ENCODE measurements at places on chromosomes 2 and 18.

GRCh38 chr2:148726228-148726627 lies 81.7 kb downstream of the EPC2 start:
- no peak for DNase-seq

GRCh38 chr18:76042511-76042910 lies 452.5 kb downstream of the ZNF516 start:
- no peak for DNase-seq

DNA sequence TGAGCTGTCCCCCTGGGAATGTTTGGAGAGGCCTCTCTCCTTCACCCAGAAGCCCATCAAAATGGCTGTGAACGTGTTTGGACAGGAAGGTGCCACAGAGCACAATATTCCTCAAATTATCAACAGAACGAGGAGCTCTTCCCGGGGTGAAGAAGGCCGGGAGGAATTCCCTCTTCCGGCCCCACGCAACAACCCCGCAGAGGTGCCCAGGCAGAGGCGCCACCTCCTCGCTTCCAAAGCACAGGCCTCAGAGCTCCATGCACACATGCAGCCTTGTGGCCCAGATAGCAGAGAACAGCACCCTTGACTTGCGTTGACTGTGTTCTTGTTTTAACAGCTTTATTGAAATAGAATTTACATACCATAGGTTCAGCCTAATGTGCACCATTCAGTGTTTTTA lies 152.5 kb upstream of the SALL3 start:
- DNase-seq, result no peak

DNA sequence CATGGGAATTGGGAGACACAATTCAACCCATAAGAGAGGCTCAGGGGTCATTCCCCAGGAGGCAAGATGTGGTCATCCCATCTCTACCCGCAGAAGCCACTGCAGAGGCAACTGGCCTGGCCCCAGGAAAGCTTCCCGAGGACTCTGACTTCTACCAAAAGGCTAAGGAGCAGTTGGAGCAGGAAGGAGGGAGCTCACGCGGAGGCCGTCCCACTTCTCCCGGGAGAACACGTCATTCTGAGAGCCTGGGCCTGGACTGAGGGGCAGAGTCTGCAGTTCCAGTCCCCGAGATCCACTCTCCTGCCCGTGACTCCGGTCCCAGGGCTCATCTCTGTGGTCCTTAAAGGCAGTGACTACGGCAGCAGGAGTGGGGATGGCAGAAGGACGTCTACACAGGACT lies 69.0 kb upstream of the TAF1B start:
- no peak for DNase-seq

GRCh38 chr18:73838107-73838506 lies 309.5 kb downstream of the FBXO15 start:
- DNase-seq, result no peak

DNA sequence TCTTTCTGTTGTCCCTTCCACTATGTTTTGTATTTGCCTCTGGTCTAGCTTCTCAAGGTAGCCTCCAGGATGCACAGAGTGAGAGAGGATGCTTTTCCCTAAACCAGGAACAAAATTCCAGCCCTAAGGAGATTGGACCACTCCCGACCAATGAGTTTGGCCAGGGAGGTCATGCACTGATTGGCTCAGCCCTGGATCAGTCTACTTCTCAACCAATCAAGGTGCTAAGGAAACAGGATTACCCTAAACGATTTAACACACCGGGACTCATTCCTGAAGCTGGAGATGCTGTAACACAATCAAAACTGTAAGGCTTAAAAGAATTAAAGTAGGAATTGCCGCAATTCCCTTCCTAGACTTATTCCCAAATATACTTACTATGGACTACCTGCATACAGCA lies 34.2 kb upstream of the NR4A2 start:
- DNase-seq, result no peak

GRCh38 chr2:147242445-147242844 lies 602.4 kb upstream of the ACVR2A start:
- no peak for DNase-seq

GRCh38 chr2:233832414-233832813 lies 21.9 kb downstream of the HJURP start:
- peak; percentile 58 for DNase-seq

DNA sequence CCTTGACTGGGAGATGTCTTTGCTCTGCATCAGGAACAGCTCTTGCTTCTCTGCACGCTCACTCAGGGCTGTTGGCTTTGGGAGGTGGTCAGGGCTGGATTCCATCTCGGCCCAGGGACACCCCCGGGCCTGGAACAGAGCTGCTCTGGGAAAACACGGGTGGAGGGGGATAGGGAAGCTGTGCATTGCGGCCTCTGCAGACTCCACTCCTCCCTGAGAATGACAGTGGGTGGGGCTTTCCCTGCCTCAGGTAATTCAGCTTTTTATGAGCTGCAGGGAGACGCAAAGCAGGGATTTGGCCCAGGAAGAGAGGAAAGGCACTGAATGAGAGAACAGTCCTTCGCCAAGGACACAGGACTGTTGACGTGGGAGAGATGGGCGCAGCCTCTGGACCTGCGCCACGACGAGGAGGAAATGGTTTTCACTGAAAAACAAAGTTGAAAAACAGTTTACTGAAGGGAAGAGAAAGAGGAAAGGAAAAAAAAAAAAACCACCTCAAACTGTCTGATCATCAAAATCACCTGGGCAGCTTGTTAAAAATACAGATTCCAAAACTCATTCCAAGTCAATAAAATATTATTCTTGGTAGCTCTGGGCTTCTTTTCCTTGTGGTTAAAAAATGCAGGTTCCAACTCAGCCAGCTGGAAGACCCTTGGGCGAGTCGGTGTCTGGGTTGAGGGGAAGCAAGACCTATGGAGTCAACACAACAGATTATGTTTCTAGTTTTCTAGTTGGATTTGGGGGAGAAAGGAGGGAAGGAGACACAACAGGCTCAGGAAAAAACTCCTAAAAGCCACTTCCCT lies 194.0 kb downstream of the ZFP36L2 start:
- DNase-seq, result no peak

- no peak for DNase-seq
These were observed 420.2 kb downstream of the THSD7B start for GRCh38 chr2:137185378-137186078.

DNA sequence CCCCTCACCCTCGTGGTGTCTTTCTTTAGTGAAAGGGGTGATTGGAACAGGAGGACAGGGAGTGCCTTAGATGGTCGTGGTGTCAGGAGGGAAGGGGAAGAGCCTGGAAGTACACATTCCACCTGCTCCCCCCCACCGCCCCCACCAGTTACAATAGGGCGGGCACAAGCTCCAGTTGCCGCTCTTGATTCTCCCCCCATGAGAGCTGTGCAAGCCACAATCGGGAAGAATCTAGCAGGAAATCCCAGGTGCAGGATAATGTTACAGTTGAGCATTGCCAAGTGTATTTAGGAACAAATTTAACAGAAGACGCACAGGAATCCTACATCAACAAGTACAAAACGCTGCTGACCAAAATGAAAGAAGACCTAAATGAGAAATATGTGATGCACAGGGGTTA lies 73.6 kb downstream of the ASAP2 start:
- DNase-seq, result no peak

DNA sequence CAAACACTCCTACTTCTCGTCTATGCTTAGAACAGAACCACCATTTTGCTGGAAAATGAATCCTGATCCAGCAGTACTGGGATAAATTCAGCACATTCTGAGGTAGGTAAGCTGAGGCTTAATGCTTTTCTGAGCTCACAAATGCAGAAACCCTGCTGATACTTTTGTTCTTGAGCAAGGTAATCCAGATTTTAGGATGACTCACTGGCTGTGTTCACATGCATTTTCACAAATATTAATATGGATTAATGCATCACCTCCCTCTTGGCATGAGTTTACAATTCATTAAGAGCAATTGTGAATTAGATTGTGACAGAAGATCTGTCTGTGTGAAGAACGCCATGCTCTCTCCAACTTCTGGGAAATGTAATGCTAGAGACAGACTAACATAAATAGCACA lies 42.2 kb downstream of the RAD51AP2 start:
- no peak for DNase-seq

DNA sequence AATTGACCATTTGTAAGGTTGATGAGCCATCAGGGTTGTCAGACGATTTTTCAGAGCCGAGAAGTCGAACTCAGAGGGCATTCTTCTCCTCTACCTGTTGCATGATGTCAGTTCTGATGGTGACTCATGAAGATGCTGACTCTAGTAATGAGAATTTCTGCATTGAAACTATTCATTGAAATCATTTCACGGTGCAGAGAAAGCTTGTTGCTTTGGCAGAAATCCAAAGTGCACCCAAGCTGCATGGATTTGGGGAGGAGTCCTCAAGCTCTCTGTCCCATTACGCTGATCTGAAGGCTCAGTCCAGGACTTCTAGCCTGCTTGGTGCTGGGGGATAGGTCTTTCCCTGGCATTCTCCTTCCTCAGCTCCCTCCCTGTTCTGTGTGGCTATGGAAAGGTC lies 125.7 kb upstream of the PXDN start:
- DNase-seq, result peak; percentile 37

DNA sequence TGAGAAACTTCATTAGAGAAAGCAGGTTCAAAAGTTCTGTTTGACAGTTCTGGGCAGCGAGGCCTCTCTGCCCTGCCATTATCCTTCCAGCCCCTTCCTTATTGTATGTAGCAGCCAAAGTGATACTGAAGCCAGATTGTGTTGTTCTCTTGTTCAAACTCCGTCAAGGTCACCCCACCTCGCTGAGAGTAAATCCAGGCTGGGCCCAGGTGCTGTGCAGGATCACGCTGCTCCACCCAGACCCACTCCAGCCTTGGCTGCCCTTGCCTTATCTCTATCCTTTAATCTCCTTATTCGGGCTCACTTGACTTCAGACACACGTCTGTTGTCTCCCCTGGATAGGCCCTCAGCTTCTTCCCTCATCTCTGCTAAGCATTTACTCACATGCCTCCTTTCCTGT lies 196.1 kb downstream of the CPS1 start:
- no peak for DNase-seq

- DNase-seq, result no peak
These were observed 18.0 kb upstream of the SAG start for GRCh38 chr2:233289648-233290047.

DNA sequence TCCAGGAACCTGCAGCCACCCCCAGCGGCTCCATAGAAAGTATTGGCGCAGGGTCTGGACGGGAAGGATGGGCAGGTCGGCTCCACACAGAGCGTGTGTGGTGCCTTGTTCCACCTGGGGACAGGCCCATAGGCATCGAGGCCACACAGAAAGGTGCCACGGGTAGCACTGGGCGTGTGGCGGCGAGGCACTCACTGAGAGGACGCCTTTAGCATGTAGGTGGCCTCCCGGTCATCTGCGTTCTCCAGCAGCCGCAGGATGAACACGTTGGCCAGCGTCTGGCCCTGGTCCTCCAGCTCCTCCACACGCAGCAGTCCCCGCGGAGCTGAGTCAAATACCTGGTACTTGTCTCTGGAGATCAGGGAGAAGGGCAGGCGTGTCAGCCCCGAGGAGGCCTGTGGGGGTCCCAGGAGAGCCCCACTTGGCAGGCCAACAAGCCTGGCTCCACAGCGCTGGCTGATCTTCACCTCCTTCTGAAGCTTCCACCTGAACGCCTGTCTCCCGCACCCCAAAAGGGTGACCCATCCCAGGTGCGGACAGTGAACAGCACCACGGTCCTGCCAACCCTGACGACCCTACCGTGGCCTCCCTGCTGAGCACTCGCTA lies 13.2 kb downstream of the SNORC start:
- DNase-seq, result no peak

DNA sequence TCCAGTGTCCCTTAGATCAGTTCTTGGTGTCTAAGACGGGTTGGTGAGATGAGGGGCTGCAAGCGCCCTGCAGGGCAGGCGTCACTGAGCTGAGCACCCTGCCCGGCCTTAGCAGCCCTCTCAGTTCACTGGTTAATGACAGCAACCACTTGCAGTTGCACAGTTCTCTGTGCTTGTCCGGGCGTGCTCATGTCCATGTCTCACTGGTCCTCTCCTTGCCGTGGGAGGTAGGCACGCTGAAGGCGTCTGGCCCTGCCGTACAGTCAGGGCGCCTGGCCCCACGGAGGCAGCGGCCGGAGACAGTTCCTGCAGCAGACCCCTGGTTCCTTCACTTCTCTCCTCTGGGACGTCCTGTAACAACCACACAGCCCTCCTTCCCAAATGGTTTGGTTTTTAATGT lies 75.3 kb downstream of the ARHGEF4 start:
- DNase-seq, result no peak

DNA sequence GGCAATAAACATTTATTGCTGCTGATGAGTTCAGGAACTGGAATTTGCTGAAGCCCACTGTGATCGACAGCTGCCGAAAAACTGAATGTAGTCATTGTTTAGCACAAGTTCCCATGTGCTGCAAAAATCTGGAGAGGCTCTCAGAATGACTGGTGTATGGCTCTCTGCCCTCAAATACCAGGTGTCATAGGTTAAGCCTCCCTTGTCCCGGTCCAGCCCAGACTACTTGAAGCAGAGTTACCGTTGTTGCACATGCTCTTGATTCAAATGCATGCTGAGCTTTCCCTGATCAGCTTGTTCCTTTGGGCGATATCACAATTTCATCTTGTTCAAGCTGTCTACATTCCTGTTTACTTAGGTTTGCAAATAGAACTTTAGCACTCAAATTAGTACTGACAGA lies 625.2 kb downstream of the CPS1 start:
- no peak for DNase-seq

GRCh38 chr2:9392898-9393765 lies 30.2 kb downstream of the ITGB1BP1 start:
- no peak for DNase-seq

DNA sequence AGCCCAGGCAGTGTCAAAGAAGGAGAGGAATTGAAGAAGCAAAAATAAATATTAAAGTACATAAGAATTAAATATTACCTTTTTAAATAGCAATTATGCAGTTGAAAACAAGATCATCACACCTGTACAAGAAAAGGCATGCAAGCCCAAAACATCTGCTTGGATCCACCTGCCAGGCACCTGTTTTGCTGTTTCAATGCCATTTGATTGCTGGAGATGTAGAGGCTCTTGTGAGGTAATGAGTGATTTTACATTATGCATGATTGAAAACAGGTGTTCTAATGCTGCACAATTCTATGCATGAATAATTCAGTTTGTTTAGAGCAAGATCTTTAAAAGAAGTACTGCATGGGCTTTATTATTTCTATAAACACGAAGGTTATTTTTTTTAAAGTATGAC lies 700.6 kb upstream of the ZEB2 start:
- DNase-seq, result no peak

- DNase-seq, result no peak
These were observed 57.3 kb upstream of the C2orf15 start for GRCh38 chr2:99084256-99084655.

DNA sequence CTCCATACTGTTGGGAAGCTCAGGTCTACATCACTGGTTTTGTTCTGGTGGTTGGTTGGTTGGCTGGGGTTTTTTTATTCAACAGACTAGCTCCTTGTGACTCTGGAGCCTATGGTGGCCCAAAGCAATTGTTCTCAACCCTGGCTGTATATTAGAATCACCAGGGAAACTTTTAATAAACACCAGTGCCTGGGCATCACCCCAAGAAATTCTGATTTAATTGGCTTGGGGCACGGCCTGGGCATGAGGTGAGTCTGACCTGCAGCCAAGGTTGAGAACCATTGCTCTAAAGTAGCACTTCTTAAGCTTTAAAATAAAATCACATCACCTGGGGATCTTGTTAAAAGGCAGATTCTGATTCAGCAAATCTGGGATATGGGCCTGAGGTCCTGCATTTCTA lies 184.1 kb downstream of the C1D start:
- no peak for DNase-seq
